Cerebellar nuclear complex (tissue), 1 donor: ENCODE measurements at places on chromosomes 6 and 20.

- no peak for DNase-seq
Measured at GRCh38 chr20:33351696-33352095, 49.6 kb downstream of the CDK5RAP1 start.

DNA sequence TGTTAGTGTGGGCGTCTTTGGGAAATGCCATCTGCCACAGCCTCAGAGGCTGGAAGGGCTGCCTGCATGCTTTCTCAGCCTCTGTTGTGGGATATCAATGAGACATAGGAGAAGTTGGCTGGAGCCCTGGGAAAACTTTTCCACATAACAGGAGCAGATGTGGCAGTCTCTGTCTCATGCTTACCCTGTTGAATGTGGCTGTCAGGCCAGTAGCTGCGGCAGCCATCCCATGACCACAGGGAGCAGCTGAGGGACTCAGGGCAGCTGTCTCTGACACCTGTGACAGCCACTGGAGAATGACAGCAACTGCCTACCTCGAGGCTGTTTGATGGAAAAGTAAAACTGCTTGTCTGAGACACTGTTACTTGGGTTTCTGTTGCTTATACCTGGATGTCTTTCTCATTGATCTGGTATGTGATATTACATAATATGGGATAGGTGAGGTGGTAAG, 64.4 kb downstream of the TULP4 start:
- DNase-seq = no peak

GRCh38 chr6:119052292-119052889, 26.1 kb downstream of the FAM184A start:
- DNase-seq = no peak

DNA sequence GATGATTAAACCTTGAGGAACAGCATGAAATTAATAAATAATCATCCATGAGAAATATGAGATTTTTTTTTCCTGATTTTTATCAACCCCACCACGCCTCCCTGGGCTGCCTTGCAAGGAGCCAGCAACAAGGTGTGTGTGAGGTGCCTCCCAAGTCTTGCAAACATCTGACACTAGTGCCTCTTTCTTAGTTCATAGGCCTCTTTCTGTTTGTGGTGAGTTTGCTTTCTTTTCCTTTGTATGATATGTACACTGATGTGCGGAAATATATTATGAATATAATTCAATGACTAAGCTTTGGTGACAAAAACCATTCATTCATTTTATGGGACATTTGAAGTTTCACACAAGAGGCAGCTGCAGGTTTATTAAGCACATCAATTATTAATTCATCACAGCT, 63.2 kb upstream of the SYNDIG1 start:
- DNase-seq = no peak
